RPMI8226 (cell line): ENCODE measurements at places on chromosomes 2 and 18.

- DNase-seq: no peak
Observed at GRCh38 chr2:234977228-234977679, 25.4 kb downstream of the SH3BP4 start.

DNA sequence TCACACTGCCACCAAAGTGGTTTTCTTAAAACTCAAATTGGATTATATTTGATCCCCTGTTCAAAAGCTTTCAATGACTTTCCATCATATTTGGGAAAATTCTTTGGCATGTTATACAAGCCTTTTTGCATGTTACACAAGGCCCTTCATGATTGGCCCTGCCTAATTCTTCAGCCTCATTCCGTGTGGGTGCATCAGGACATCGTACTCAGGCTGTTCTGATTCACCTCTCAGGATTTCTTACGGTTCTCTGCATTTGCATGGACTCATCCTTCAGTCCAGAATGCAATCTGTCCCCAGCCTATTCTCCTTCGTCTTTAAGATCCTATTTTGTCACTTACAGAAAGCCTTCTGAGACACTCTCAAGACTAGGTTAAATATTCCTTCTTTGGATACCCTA lies 107.8 kb downstream of the LYPD1 start:
- DNase-seq: no peak

DNA sequence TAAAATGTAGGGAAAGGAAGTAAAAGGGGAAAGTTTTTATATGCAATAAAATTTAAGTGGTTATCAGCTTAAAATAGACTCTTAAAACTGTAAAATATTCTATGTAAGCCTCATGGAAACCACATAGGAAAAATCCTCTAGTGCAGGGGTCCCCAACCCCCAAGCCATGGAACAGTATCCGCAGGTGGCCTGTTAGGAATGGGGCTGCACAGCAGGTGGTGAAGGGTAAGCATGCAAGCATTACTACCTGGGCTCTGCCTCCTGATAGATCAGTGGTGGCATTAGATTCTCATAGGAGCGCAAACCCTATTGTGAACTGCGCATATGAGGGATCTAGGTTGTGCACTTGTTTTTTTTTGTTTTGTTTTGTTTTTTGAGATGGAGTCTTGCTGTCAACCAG lies 1409.3 kb upstream of the CDH2 start:
- no peak for DNase-seq

- DNase-seq: no peak
Observed at GRCh38 chr2:96823198-96823597, 7.1 kb downstream of the CNNM3 start.

- no peak for DNase-seq
Observed at GRCh38 chr2:157868993-157869392, 7.1 kb downstream of the ACVR1 start.

GRCh38 chr2:149058936-149059335 lies 20.4 kb downstream of the LYPD6B start:
- DNase-seq: no peak

DNA sequence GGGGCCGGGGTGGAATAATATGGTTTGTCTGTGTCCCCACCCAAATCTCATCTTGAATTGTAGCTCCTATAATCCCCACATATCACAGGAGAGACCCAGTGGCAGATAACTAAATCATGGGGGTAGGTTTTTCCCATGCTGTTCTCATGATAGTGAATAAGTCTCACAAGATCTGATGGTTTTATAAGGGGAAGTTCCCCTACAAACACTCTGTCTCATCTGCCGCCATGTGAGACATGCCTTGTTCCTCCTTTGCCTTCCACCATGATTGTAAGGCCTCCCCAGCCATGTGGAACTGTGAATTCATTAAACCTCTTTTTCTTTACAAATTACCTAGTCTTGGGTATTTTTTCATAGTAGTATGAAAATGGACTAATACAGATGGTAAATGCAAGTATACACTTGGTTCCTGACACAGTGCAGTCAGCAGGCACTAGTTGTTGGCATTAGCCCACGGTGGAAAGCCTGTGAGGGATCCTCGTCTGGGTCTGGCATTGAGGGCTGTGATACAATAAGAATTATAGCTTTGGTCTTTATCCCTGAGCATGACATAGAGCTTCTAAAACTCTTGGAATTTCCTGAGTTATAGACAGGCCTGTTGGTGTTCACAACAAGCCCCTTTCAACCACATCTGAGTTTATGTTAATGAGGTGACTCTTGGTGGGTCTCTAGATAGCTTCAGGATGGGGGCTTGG lies 135.8 kb downstream of the CABLES1 start:
- DNase-seq: no peak

- no peak for DNase-seq
Observed at GRCh38 chr2:226121046-226121738, 678.4 kb downstream of the IRS1 start.

DNA sequence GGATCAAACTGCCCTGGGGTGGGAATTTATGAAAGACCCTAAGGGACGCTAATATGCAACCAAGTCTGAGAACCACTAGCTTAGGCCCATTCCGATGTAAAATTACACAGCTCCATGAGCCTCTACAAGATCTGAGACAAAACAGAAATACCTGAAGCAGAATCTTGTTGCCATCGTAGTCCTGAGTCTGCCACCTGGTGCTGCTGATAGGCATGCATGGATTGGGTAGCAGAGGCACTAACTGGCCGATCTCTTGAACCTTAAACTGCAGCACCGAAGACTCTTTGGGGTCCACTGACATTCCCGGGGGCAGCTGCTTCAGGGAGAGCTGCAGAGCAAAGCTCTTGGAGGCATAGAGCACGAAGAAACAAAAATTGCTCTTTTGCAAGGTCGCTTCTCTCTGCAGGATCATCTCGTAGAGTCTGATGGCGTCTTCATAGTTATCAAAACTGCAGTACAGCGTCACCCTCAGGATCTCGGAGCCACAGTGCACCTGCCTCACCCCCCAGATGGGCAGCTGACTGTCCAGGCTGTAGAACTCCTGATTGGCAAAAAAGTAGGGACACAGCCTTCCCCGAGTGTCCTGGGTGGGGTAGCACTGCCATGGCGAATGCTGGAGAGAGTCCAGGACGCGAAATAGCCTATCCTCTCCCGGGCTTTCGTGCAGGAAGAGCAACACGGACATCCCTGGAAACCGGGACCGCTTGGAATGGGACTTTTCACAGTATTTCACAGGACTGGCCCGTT lies 848 bp downstream of the FAM124B start:
- DNase-seq: no peak

DNA sequence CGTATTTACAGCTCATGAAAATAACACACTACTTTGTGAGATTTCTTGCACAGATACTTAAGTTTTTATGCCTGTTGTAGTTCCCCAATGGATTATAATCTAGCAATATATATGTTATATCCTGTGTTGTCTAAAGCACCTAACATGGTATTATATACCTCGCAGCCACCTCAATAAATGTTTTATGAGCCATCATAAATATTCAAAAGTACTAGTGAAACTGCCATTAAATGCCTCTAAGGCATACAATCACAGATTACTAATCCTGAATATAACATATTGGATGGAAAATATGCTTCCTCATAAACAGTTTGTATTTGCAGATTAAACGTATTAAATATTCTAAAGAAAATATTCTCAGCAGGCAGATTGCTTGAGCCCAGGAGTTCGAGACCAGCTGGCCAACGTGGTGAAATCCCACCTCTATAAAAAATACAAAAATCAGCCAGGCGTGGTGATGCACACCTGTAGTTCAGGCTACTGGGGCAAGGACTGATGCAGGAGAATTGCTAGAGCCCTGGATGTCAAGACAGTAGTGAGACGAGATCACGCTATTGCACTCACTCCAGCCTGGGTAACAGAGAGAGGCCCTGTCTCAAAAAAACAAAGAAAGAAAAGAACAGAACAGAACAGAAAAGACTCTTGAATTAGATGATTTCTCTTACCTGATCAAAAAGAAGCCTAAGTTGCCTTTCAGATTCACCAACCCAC lies 64.1 kb downstream of the ATAD2B start:
- no peak for DNase-seq

DNA sequence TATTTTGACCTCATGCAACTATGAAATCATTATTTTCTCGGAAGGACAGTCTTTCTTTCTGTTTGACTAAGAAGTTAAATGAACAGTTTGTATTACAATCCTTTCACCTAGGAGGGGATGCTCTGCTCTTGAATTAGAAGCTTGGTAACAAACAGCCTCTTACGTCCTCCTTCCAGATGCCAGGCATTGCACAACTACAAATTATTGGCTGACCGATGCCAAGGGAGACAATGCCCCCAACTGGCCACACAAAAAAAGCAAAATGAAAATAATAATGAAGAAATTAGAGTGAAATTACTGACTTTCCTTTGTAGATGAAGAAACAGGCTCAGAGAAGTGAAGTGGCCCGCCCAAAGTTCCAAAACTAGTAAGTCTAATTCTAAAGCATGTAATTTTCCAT lies 177.9 kb downstream of the CYRIA start:
- DNase-seq: peak; percentile 6

DNA sequence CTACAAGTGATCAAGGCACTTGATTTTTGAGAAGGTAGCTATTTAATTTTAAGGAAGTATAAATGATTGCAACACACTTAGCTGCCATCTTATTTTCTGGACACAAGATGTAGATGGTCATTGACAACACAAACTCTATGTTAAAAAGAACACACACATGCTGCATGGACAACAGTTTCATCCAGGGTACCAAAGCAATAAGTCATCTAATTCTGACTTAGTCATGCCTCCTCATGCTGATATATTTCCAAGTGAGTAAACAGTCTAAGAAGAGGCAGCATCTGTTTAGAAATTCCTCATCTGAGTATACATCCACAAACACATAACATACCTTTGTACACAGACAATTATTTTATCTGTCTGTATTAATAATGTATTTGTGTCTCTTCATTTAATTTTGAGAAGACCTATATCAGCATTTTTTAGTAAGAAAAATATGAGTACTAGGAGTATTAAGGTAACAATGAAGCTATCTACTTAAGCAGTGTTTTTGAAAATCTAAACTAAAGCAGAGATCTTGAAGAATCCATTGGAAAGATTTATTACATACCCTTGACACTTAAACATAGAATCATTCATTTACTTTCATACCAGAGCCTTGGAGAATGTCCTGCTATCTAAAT lies 84.9 kb downstream of the SCN1A start:
- DNase-seq: no peak
